Fibroblast of upper back skin (primary cell): ENCODE measurements at places on chromosomes 3 and 15.

DNA sequence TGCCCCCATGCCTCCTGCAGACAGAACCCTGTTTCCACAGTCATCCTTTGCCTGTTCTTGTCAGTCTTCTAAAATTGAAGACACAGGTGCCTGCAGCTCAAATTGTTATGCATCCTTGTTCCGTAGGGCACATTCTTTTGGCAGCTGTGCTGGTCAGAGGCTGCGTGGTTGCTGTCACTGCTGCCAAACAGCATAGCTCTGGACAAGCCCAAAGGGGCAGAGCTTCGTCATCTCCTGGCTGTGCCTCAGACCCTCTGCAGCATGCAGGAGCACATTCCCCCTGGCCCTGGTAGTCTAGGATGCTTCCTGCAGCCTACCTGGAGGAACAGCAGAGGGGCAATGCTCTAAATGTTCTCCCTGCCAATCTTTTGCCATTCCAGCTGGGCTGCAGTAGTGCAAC is 2.1 kb upstream of the FBXL22 start:
- no peak for DNase-seq

DNA sequence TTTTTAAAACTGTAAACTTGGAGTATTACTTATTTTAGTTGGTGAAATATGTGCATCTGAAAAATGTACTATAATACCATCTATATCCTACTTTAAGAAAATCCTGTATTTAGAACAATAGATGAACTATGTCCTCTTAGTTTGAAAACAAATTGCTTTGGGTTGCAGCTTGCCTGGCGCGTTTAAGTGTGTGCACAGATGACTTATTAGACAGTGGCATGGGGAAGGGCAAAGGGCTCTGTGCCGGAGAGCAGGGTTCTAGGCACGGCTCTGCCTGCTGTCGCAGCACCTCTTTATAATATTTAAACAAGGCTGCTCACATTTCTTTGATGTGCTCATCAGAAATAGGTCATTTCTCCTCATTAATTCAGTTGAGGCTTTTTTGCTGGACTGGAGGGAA is 10.0 kb downstream of the PXK start:
- no peak for DNase-seq

DNA sequence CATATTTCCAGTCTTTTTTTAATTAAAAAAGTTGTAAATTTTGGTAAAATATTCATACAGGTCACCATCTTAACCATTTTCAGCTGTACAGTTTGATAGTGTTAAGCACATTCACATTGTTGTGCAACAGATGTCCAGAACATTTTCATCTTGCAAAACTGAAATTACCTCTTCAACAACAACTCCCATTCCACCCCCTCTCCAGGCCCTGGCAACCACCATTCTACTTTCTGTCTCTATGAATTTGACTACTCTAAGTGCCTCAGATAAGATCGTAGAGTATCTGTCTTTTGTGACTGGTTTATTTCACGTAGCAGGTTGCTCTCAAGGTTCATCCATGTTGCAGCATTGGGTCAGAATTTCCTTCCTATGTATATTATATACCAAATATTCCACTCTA is 76.0 kb downstream of the SLCO3A1 start:
- no peak for DNase-seq

DNA sequence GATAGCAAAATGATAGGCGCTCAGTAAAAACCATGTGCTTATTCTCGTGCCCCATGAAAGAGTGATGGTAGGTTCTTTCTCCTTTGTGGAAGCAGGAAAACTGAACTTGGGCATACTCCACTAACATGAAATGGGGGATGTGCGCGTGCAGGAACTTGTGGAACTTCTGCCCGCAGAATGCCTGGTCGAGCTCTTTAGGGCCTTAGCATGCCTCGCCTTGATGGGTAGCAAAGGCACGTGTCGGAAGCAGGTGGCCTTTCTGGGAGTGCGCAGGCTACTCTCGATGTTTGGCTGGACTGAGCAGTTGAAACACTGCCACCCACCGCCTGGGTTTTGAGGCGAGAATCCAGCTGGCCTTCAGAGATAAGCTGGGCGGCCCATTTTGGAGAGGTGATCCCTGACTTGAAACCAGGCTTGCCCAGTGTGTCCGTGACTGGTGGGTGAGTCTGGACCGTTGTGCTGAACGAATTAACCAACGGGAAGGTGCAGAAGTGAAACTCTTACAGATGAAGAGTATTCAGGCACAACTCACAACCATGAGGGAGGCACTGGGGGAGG is 842 bp downstream of the PCCB start:
- DNase-seq = peak; percentile 39

DNA sequence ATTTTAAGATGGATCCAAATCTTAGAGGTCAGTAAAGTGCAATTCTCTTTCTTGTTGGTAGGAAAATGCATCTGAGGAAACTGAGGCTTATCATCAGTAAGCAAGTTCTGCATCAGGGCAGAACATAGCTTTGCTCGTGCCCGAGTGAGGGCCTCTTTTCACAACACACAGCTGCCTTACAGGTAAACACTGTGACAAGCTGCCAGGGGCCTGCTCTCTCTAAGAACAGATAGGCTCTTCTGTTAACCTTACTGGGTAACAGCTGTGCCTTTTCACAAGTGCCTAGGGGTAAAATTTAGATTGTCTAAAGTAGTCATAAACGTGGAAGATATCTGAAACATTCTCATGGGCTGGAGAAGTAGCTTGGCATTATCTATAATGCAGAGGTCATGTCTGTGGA is 118.1 kb downstream of the C3orf38 start:
- DNase-seq = no peak

GRCh38 chr3:37737134-37737533 is 124.5 kb upstream of the CTDSPL start:
- DNase-seq = no peak

DNA sequence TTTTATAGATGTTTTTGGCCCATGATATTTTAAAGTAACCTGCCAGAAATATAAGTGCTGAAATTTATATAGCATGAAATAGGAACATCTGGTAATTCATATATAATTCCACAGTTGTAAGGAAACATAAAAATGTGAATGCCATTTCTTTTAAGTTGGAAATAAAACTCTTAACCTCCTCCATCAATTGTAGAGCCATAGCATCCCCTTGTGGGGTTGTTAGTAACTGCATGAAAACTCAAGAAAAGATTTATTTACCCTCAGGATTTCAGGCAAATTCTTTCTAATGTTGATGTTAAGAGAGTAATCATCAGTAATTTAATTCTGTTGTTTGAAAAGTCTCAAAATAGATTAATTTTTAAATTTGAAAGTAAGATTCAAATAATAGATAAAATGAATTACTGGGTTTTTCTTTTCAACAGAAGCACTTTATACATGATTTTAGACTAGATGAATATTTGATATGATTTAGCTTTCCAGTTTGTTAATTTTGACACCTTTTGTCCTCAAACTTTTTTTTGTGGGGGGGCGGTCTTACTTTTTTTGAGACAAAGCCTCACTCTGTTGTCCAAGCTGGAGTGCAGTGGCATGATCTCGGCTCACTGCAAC is 74.7 kb downstream of the RASA2 start:
- peak; percentile 62 for DNase-seq

DNA sequence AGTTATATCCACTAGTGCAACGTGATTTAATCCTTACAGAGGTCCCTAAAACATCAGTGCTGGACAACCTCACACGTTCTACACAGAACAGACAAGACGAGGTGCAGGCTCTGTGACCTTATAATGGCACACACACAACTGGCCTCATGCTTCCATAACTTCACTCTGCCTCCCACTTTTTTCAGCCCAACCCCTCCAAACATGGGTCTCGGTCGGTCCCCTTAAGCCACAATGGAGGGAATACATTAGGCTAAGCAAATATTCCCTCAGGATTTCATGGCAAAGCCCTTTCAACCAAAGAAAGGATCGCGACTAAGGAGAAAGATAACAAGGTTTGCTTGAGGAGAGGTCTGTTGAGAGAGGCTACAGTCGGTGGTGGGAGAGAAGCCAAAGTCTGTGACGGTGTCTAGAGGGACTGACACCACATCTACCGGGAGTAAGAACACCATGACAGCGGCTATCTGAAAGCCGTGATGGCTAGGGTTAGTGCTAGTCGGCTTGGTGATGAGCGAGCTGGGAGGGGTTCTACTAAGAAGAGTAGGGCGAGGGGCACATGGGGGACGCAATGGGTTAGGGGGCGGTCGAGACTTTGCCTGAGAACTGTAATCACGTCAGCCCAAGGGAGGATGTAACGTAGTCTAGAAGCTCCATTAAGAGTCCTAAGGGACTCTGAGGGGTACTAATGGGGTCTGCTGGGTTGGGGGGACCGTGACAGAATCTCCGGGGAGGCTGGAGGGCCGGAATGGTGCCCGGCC is 1.0 kb downstream of the MYO9A start:
- no peak for DNase-seq
